ENCODE measurements at places on chromosomes 2 and 18.
A peak's percentile ranks its signal among the peaks of the same experiment; 100 is the strongest.

- no peak for DNase-seq
These were observed 20.2 kb downstream of the GATA6 start for GRCh38 chr18:22189449-22190166.

DNA sequence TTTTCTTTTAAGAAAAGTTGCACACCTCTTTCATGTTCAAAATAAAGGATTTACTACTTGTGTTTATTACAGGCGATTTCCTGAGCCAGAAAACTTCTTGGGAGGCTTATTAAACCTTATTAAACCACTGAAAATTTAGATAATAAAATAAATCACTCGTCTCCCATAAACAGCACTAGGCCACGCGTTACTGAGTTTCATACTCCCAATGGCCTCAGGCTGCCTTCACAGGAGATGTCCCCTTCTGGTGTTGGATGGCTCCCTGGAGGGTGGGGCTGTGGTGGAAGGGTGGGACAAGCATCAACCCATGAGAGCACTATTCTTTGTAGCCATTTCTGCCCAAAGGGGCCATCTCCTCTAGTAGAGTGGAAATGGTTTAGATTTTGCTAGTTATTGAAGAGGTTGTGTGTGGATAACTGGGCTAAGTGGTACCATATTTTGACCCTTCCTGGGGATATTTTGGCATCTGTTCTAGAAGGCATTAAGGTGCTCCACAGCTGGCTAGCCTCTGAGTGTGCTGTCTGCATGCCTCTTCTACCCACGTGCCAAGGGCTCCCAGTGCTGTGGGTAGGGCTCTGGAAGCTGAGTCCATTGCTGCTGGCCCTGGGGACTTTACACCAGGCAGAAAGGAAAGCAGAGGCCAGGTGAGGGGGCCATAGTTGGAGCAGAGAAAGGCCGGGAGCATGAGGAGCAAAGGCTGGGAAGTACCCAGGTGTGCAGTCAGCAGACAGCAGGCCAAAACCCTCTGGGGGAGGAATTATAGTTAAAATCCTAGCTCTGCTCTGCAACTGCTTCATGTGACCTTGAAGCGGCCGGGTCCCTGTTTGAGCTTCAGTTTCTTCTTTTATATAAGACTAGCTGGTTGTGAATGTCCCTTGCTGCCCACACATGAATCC is 121.7 kb upstream of the SMAD2 start:
- DNase-seq, result no peak

- no peak for DNase-seq
These were observed 53.6 kb downstream of the DPYSL5 start for GRCh38 chr2:26901326-26902183.

- DNase-seq, result no peak
These were observed 421.2 kb downstream of the TMEM182 start for GRCh38 chr2:103183061-103183460.

GRCh38 chr2:146979746-146980145 is 865.1 kb upstream of the ACVR2A start:
- no peak for DNase-seq

DNA sequence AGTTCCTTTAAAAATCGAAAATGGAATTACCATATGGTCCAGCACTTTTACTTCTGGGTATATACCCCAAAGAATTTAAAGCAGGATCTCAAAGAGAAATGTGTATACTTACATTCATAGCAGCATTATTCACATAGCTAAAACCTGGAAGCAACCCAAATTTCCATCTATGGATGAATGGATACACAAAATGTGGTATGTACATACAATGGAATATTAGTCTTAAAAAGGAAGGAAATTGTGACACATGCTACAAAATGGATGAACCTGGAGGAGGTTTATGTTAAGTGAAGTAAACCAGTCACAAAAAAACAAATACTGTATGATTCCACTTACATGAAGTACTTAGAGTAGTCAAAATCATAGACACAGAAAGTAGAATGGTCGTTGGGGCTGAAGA is 147.9 kb upstream of the LTBP1 start:
- DNase-seq, result no peak

DNA sequence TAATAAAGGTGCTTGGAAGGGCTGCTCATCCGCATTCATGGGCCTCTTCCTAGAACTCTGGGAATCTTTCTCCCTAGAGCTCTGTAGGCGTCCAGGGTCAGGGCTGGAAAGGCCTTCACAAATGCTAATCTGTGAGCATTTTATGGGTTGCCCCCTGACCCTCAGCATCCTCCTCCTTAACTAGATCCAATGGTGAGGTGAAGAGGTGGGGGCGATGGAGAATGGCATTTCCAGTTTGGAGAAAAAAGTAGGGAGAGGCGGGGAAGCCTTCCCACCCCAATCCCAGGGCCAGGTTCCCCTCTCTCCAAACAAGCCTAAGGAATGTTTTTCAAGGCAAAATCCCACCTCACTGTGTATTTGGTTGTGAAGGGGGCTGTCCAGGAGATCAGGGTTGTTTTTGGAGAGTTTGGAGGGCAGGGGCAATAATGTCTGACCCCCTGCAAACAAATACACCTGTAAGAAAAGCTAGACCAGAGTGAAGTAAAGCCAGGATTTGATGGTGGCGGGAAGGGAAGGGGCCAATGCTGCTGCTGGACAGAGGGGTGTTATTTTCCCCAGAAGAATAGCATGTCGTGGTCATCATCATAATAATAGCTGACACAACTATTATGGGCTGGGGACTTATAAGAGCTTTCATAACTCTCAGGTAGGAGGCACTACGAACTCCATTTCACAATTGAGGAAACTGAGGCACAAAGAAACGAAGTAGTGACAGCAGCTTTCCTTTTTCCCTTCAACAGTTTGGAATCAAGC is 1.4 kb upstream of the MYCN start:
- no peak for DNase-seq

- DNase-seq, result no peak
These were observed 75.7 kb upstream of the TFCP2L1 start for GRCh38 chr2:121360566-121361300.

GRCh38 chr2:54212456-54212855 is 43.6 kb downstream of the TSPYL6 start:
- no peak for DNase-seq

GRCh38 chr2:162198239-162198638 is 45.0 kb downstream of the FAP start:
- no peak for DNase-seq

DNA sequence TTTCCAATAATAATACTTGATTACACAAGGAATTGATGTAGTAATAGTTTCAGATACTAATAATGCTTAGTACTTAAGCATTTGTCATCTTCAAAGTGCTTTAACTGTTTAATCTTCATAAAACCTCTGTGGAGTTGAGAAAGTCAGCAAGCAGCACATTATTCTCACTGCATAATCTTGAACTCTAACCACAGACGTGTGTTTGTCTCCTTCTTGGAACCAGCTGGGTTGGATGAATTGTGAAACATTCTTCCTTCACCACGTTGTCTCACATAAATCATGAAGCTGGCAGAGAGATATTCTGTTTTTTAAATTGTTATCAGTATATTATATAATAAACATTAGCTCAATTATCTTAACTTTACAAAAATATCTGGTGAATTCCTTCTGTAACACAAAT is 55.1 kb upstream of the LDAH start:
- no peak for DNase-seq

- peak; percentile 81 for DNase-seq
These were observed 40.1 kb downstream of the SLC4A1AP start for GRCh38 chr2:27703638-27704341.

- DNase-seq, result no peak
These were observed 292.1 kb upstream of the HDAC4 start for GRCh38 chr2:239692919-239693318.

GRCh38 chr2:74597410-74597809 is 42.9 kb downstream of the DOK1 start:
- no peak for DNase-seq

DNA sequence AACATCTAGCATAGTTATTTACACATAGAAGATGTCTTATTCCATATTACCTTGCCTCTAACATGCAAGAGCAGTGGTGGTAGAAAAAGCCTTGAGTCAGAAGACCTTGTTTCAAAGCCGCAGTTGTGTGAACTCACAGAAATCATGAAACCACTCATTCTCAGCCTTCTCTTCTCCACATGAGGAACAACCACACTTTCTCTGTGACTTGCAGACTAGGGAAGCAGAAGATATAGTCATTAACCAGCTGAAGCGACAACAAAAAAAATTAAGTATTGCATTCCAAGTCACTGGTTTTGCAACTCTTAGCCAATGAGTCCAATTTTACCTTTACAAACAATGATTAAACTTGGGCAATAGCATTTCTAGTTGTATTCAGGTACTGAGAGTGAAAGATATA is 19.0 kb downstream of the TWSG1 start:
- no peak for DNase-seq

DNA sequence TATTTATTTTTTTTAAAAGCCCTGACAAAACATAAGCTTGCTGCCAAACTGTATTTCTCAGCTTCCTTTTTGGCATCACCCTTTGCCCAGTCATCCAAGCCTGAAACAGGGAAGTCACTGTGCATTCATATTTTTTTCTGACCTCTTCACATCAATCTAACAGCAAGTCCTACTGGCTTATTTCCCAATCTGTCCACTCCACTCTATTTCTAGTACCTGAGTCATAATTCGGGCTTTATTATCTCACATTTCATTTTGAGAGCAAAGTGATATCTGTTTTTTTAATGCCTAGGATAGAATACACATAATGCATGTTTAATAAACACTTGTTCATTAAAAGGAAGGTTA is 5.1 kb downstream of the HNMT start:
- no peak for DNase-seq

- no peak for DNase-seq
These were observed 58.4 kb upstream of the PGAP1 start for GRCh38 chr2:196984903-196985302.

DNA sequence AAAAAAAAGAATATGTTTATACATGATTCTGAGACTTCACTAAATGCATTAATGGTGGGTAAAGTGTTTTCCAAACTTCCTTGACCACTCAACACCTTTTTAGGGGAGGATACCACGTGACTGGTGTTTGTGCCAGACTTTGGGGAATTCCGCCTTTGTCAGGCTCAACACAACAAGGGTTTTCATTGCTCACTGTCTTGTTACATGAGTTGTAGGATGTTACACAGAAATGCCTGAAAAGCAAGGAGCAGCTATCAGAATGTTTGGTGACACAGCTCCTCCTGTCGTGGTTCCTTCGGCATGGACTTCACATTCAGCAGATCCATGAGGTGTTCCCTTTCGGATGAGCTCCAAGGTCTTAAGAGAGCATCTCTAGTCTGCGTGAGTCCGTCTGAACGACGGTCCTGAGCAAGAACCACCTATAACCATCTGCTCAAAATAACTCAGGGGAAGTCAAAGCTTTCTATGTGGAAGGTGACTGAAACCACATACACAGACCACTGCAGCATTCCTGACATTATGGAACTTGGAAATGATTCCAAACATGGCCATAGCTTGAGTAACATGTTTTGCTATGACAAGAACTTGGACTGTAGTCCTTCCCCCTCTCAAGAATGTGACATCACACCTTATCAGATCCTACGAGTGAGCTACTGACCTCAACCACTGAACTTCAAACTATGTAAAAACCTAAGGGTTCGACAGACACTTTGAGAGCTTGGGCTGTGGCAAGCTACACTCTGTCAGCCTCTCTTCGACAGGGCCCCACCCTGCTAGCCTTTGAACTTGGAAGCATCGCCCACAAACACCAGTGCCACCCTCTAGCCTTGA is 57.5 kb downstream of the MCFD2 start:
- no peak for DNase-seq

- DNase-seq, result no peak
These were observed 264.5 kb upstream of the MEX3C start for GRCh38 chr18:51461956-51462355.

GRCh38 chr2:68040078-68040477 is 22.7 kb downstream of the C1D start:
- DNase-seq, result no peak

DNA sequence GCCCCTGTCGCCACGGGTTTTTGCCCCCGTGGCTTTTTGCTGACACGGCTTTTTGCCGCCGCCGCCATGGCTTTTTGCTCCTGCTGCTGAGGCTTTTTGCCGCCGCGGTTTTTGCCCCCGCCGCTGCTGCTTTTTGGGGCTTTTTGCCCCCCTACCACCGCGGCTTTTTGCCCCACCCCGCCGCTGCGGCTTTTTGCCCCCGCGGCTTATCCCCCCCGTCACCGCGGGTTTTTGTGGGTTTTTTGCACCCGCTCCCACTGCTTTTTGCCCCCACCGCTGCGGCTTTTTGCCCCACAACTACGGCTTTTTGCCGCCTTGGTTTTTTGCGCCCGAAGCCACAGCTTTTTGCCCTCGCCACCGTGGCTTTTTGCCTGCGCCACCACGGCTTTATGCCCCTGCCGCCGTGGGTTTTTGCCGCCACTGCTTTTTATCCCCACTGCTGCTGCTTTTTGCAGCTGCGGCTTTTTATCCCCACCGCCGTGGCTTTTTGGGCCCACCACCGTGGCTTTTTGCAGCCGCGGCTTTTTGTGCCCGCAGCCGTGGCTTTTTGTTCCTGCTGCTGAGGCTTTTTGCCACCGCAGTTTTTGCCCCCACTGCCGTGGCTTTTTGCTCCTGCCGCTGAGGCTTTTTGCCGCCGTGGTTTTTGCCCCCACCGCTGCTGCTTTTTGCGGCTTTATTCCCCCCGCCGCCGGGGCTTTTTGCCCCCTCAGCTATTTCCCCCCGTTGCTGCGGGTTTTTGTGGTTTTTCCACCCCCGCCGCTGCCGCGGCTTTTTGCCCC is 2798.0 kb upstream of the TEKT4 start:
- DNase-seq, result no peak

DNA sequence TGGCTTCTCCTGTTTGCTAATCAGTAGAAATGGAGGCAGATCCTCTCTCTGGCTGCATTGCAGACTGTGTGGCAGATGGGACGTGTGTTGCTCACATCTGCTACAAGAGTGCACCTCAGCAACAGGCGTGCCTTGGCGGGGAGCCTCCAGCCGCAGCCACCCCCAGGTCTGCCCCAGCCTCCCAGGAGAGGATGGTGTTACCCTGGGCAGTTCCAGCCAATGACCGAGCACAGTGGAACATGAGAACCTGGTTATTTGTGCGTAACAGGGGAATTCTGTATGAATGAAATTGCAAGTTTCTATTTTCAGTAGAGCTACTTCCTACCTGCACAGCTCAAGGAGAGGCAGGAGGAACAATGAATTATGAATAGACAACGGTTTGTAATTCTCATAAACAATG is 130.6 kb upstream of the CBLN2 start:
- DNase-seq, result no peak

All from KG1 (cell line).